ENCODE measurements at places on chromosomes 7 and 10.

DNA sequence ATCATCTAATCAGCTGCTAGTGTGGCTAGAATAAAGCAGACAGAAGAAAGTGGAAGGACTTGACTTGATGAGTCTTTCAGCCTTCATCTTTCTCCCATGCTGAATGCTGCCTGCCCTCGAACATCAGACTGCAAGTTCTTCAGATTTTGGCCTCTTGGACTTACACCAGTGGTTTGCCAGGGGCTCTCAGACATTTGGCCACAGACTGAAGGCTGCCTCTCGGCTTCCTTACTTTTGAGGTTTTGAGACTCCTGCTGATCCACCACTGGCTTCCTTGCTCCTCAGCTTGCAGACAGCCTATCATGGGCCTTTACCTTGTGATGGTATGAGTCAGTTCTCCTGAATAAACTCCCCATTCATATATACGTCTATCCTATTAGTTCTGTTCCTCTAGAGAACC lies 26.0 kb downstream of the PLPP4 start:
- no peak for DNase-seq

GRCh38 chr7:43479543-43479942 lies 103.4 kb upstream of the STK17A start:
- no peak for DNase-seq

GRCh38 chr10:133039803-133040165 lies 47.9 kb upstream of the ADGRA1 start:
- no peak for DNase-seq

DNA sequence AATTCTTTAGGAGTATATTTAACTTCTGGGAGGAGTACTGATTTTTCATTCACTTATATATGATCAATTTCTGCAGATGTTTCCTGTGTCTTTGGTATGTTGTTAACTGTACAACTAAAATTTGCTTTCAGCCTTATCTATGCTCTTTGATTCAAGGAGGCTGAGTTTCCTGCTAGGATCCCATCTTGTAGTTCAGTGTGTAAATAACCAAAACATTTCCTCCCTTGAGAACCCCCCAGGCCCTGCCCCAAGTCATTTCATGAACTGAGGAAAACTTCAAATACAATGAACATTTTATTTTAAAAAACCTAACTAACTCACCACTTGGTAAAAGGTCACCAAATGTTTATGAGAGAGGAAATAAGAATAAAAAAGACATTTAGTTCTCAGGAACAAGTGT lies 55.5 kb downstream of the VWA2 start:
- no peak for DNase-seq

DNA sequence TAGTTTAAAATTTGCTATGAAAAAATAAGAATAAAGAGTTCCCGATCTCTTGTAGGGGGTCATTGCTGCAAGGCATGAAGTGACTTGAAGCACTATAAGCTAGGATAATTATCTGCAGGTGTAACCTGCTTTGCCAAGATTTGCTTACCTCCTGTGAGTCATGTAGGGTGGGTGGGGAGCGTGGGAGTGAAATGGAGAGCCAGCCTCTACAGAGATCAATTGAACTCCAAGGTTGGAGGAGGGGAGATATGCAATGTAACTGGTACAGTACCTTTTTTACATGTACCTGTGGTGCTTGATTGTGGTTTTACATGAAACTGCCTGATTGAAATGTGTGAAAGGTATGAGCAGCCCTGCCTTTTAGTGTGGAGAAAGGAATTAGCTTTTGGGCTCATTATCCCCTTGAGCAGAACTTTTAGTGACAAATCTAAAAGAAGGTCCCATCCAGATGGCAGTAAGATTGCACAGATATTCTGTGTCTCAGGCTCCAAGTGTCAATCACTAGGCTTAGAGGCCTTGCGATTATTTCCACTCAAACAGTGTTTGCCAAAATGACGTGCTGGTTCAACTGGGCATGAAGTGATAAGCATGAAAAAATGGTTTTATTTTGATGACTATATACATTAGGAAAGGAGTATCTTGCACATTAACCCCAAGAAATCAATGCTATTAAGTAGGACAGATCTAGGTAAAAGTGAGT lies 138.6 kb upstream of the GRB10 start:
- DNase-seq, result no peak

DNA sequence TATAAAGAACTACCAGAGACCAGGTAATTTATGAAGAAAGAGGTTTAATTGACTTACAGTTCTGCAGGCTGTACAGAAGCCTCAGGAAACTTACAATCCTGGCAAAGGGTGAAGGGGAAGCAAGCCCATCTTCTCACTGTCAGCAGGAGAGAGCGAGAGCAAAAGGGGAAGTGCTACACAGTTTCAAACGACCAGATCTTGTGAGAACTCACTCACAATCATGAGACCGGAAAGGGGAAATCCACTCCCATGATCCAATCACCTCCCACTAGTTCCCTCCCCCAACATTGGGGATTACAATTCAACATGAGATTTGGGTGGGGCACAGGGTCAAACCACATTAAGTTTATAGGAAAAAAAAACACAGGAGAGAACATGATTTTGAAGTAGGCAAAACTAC lies 222.1 kb upstream of the SHH start:
- DNase-seq, result no peak

DNA sequence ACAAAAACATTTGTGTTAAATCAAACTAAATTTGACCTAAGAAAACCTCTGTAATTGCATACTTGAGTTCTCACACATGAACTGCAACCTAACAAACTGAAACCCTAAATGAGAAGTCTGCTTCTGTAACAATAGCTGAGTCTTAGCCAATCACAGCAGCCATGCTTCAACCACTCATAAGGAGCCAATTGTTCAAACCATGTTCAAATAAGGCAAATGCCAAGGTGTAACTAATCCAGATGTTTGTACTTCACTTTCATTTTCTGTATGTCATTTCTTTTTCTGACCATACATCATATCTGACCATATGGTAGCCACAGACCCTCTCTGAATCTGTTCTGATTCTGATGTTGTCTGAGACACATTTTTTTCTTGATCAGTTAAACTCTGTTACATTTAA lies 47.5 kb upstream of the ANTXRL start:
- no peak for DNase-seq

- DNase-seq, result no peak
Observed at GRCh38 chr10:101466016-101466912, 112.3 kb downstream of the BTRC start.

GRCh38 chr7:71824006-71824760 lies 588.0 kb downstream of the CALN1 start:
- DNase-seq, result no peak

GRCh38 chr10:38143587-38143986 lies 49.5 kb downstream of the ZNF37A start:
- DNase-seq, result no peak

DNA sequence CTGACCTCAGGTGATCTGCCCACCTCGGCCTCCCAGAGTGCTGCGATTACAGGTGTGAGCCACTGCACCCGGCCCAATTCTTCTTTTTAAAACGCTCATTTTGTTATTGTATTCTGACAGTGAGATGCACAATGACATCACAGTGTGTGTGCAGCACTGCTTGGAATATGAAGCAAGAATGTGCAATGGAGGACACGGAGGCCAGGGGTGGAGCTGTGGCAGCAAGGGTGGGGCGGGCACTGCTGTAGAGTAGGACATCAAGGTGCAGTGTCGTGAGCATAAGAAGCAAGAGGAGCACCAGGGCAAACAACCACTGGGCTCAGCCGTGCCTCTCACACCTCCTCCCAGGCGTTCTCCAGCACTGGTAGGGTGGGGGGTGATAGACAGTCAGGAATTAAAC lies 26.8 kb upstream of the GRID1 start:
- DNase-seq, result no peak

- no peak for DNase-seq
Observed at GRCh38 chr10:56836659-56837058, 475.6 kb upstream of the ZWINT start.

- DNase-seq, result no peak
Observed at GRCh38 chr7:83695128-83695960, 46.4 kb upstream of the SEMA3E start.

- DNase-seq, result peak; percentile 72
Observed at GRCh38 chr7:1087952-1088920, at the start of gene GPER1. GPER1 (plus strand) TSS chr7:1088113; CDS start chr7:1091729, 3,616 bp downstream.

DNA sequence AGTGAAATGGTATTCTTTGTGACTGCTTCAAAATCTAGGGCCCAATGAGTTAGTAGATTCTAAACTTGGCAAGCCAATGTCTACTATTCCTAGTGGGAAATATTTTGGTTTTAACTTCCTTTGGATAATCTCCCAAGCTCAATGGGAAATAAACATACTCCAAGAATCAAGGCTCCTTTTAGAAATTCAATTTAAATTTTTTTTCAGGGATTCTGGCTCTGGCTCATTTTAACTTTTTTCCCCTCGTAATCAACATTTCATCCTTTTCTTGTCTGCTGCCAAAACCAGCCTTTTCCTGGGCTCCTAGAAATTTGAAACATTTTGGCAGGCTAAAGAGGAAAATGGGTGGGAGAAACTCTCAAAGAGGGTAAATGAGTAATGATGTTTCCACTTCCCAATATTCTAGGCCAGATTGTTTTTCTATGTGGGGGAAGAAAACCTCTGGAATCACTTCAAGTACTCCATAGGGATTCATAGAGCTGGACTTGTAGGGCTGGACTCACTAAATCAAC lies 85.6 kb upstream of the AGR3 start:
- no peak for DNase-seq

DNA sequence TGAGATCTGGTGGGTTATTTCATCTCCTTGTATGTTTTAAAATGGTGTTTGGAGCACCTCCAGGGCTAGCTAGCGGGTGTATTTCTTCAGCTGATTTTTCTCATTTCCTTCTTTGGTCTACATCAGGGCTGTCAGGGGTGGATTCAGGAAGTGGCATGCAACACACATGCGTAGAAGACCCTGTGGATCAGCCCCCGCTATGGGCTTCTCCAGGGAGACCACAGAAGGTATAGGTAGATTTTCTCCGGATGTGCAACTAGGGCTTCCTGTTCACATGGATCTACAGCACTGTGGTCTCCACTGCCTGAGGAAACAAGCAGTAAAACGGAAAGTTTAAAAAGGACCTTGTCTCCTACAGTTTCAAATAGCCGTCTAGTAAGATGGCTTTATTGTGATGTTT lies 10.4 kb downstream of the NUB1 start:
- no peak for DNase-seq

DNA sequence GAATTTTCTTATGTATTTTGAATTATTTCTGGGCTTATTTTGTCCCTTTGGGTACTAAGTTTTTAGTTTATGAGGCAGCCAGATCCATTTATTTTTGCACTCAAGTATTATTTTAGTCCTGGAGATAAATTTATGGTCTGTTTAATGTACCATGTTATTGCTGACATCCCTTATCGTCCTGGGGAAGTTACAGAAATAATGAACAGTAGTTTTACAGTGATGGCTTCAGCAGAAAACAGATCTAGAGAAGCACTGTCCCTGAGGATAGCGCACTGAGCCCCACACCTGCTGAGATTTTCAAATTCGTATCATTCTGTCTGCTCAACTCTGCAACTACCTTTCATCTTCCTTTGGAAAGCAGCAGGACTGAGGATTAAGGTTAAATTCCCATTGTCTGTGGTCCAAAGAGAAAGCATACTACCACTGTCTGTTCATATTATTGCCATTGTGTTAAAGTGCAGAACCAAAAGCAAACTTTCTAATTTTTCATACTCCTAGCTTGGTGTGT lies 168.3 kb downstream of the SNX13 start:
- DNase-seq, result no peak

DNA sequence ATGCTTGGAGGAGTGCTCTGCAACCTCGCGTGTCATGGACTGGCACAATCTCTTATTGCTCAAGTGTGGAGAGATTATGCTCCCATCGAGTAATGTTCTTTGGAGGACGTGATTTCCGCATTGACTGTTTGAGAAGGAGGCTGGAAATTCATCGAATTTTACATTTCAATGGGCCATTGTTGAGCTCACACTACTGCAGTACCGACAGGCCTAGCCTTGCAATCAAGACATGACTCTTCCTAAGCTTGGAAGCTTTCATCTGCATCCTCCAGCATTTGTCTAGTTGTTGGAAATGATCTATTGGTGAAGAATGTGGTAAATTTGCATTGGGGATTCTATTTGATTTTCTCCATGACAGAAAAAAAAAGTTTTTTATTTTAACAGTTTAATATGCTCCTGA lies 156.8 kb downstream of the FZD1 start:
- DNase-seq, result no peak

DNA sequence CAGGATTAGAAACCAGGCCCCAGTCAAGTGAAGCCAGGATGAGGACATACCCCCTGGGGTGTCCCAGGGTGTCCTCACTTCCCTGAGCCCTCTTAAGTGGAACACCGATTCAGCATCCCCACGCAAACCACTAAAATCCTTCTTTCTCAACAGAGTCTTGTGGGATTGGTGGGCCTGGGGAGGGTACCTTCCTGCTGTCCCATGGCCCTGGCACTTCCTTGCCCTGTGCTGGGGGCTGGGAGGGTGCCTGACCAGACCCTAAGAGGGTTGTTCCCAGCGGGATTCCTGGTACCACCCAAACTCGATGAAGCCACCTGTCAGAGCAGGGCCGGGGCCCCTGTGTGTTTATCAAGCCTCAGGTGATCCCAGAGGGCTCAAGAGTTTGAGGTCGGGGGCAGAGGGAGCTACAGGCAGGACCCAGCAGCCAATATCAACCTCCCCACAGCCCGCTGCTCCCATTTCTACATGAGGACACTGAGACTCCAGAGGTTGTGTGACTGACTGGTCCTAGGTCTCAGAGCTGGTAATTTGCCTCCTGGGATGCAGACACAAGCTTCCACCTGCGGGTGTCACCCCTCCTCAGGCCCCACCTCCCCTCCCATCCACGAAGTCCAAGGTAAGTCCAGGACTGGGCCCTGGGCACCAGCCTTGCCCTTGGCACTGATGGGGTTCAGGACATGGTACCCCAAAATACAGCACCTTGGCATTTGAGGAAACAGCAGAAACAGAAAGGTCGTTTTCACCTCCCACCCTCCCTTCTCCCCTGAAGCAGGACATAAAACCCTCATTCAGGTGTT lies 31.4 kb downstream of the OAT start:
- DNase-seq, result no peak

DNA sequence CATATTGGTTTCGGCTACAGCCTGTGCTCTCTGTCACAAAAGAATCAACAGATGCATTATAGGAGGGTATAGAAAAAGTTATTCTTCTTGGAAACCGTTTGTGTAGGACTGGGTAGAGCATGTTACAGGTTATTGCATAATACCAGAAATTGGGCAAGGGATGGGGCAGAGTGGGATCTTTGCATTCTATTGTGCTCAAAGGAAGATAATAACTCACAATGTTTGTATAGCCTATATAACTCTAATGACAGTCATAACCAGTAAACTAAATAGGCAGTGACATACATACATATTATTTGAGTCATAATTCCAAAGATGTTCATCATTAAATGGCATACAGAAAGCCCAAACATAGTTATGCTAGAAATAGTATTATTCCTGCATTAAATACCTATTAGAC lies 179.7 kb downstream of the XPNPEP1 start:
- DNase-seq, result no peak

- DNase-seq, result no peak
Observed at GRCh38 chr7:132181946-132182685, 394.2 kb downstream of the PLXNA4 start.

All from LoVo (cell line).